ENCODE measurements at places on chromosomes 1 and 21. TPM values are rescaled to one million over a fixed set of nuclear protein-coding genes. Genes with fewer than 3 reads are reported as not detected.

- H3K36me3 ChIP-seq, result peaks cover 4% of the 10 kb centered on the region
- DNase-seq, result no peak
- peaks cover 13% of the 10 kb centered on the region for H3K4me1 ChIP-seq
- no peaks in the 10 kb centered on the region for H3K27me3 ChIP-seq
Observed at GRCh38 chr1:208043691-208044181, 132.8 kb upstream of the CD34 start.

DNA sequence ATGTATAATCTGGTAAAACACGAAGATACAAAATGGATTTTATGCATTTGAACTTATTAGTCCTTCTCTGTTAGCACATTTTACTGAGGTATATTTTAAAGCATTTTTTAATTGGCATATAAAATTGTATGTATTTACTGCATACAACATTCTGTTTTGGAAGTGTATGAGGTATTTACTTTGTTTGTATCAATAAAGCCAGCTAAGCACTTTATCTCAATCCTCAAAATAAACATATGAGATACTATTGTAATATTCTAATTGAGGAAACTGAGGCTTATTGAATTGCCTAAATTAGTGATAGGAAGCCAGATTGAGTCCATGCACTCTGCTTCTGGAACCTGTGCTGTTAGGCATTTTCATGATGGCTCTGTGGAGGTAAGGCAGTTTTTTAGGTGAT lies 65.6 kb downstream of the MTR start:
- DNase-seq, result no peak
- no peaks in the 10 kb centered on the region for H3K4me1 ChIP-seq
- H3K4me3 ChIP-seq, result no peak overlapping the region
- H3K27me3 ChIP-seq, result no peaks in the 10 kb centered on the region

DNA sequence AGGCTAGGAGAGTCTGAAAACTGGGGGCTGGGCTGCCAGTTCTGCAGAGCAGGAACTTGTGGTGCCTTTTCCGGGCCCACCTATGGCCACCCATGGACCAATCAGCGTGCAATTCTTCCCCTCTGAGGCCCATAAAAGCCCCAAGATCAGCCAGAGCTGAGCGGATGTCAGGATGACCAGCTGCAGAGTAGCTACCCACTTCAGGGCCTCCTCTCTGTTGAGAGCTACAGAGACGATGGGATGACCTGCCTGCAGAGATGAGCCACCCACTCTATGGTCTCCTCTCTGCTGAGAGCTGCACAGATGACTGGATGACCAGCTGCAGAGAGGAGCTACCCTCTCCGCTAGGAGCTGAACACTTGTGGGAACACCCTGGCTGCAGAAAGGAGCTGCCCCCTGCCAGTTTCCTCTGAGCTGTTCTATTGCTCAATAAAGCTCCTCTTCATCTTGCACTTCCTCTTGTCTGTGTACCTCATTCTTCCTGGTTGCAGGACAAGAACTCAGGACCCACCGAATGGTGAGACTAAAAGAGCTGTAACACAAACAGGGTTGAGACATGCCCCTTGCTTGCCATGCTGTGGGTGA lies 12.8 kb upstream of the AADACL4 start:
- no peaks in the 10 kb centered on the region for H3K27me3 ChIP-seq
- no peaks in the 10 kb centered on the region for H3K36me3 ChIP-seq
- H3K4me3 ChIP-seq, result no peak overlapping the region
- DNase-seq, result no peak
- no peaks in the 10 kb centered on the region for H3K4me1 ChIP-seq

The UBE2U gene
- not detected for total RNA-seq

- no peaks in the 10 kb centered on the region for H3K4me1 ChIP-seq
- no peak overlapping the region for H3K4me3 ChIP-seq
- no peak for DNase-seq
- H3K27ac ChIP-seq, result no peak overlapping the region
- no peaks in the 10 kb centered on the region for H3K36me3 ChIP-seq
- peaks cover 11% of the 10 kb centered on the region for H3K27me3 ChIP-seq
Observed at GRCh38 chr1:158227904-158228623, 26.2 kb upstream of the CD1A start.

The TCHH gene
- total RNA-seq, result not detected

DNA sequence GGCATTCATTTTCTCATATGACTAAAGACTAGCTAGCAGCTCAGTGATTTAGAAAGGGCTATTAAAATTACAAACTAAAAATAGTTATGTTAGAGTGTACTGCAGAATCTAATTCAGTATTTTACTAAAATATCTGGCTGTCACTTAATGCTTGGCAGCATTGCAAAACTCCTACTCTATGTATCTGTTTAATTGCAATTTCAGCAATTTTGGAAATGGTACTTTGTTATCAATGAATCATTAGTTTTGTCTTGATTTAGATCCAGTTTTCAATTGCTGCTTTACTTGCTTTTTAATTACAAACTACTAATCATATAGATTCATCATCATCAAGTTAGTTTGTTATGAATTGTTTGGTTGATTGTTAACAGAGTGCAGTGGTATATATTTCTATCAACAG lies 19.2 kb downstream of the C1orf87 start:
- peaks cover 45% of the 10 kb centered on the region for H3K27me3 ChIP-seq
- H3K27ac ChIP-seq, result no peak overlapping the region
- no peak for DNase-seq
- H3K4me1 ChIP-seq, result no peaks in the 10 kb centered on the region

Data from PC-3 (cell line).